Stimulated activated CD8-positive, alpha-beta memory T cell treated with anti-CD3 and anti-CD28 coated beads, Interleukin-15, amount 100 ng/mL, for 48 hours (primary cell): ENCODE measurements at places on chromosomes 7 and 10.

DNA sequence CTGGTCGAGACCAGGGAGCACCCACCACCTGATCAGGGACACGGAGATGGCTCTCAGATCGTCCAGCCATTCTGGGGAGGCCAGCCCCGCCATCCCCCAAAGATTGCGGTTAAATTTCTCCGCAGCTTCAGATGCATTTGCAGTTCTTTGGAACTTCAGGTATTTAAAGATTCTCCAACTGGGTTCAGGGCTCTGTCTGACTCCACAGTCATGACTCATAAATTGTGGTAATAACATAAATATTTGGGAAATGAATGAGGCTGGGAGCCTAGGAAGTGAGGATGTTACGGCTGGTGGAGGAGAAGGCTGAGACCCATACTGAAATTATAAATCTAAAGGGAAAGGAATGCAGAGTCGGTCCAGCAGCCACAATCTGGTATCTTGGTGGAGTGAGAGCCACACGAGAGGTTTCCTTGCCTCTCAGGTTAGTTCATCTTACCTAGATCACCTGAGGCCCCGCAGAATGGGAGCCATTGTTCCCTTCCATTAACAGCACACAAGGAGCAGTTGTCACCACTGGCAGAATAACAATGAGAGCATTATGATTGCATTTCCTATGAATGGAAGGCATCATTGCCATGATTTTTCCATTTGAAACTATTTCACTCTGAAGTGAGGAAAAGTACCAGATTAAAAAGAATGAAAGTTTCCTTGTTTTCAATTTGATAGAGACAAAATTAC, 26.7 kb upstream of the DNAJB6 start:
- DNase-seq = no peak

DNA sequence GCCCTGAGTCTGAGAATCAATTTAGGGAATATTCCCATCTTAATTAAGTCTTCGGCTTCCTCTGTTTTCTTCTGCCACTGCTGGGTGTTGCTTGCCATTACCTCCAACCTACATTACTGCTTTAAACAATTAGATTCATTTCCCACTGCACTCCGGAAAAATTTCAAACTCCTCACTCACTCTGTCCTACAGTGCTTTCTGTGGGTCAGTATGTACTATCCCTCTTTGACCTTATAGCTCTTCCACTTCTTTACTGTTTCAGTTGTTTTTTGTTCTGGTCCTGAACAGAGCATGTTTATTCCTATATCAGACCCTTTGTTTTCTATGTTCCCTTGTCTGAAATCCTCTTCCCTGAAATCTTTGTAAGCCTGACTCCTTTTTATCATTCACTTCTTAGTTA, 160.6 kb downstream of the MAGI2 start:
- no peak for DNase-seq

GRCh38 chr7:142329062-142329790, 71.4 kb upstream of the PRSS58 start:
- no peak for DNase-seq

GRCh38 chr7:89966067-89966664, 188.1 kb upstream of the STEAP1 start:
- DNase-seq = no peak
